NCI-H1105 (cell line): ENCODE measurements at places on chromosomes 4 and X.
A peak's percentile ranks its signal among the peaks of the same experiment; 100 is the strongest.

GRCh38 chrX:35682476-35682875, 115.7 kb upstream of the MAGEB16 start:
- DNase-seq, result no peak

GRCh38 chr4:9898596-9899305, 117.3 kb downstream of the DRD5 start:
- DNase-seq, result no peak

DNA sequence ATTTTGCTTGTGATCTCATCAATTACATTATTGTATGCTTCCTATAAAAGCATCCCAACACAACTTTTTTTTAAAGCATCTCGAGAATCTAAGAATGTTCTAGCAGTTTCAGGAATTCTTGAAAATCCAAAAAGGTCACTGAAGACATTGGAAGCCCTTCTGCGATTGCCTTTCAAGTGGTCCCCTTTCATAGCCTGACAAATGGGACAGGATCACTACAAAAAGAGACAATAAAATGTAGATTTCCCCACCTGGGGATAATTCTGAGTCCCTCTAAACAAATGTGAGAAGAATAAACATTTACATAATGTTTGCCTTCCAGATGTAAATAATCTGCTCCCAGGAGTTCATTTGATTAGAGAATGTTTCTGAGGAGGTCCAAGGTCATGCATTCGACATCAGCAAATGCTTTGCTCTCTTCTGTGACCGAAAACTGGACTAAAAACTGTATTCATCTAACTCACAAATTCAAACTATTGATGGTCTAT, 116.0 kb downstream of the COL25A1 start:
- DNase-seq, result no peak

DNA sequence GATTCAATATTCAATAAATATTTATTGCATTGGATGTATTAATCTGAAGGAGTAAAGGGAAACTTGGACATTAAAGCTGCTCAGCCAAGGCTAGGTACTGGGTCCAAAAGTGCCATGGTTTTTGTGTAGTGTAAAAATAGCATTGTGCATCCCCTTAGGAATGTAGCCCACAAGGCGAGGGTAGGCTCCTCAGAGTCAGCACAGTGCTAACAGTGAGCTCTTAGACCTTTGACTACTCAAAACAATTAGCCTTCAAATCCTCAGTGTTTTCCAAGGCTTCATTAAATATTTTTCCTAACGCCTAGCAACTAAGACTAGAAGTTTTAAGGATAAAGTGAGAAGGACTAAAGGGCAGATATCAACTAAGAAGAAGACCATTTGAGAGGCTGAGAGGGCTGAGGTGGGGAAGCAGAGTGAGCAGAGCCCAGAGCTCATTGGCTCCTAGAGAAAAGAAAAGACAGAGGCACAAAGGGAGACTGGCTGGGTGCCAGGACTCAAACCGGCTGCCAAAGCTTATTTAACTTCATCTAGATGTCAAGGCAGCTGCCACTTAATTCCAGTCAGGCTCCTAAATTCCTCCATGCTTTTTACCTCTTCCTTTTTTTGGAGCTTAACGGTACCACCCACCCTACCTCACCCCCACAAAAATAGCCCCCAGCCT, 17.0 kb downstream of the PRKG2 start:
- DNase-seq, result peak; percentile 44

GRCh38 chr4:77263247-77263646, 106.2 kb downstream of the CCNG2 start:
- no peak for DNase-seq

DNA sequence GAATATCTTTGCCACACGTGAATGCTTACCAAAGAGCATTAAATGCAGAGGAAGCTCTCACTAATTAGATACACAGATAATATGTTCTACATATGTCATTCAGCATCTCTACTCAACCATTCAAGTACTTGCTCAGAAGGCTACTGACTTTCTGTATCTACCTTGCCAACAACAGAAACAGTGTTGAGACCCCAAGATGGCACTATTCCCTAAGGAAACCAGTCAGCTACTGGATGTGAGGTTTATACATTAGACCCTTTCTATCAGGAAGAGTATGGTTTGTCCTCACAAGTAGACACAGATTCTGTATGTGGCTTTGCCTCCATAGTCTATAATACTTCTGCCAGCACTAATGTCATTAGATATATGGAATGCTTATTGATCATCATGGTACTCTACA, 443.9 kb upstream of the INTU start:
- no peak for DNase-seq

GRCh38 chrX:43269201-43269600, 386.9 kb upstream of the MAOA start:
- DNase-seq, result no peak

DNA sequence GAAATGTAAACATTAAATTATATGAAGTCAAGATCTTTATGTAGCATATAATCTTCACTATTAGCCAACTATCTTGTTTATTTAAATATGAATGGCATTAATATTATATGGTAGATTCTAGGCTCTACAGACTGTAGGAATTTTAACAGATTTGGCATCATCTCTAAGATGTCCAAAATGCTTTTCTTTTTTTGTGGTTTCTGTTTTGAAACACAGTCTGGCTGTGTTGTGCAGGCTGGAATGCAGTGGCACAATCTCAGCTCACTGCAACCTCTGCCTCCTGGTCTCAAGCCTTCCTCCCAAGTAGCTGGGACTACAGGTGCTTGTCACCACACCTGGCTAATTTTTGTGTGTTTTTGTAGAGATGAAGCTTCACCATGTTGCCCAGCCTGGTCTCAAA, 76.2 kb downstream of the ELOVL6 start:
- DNase-seq, result no peak

DNA sequence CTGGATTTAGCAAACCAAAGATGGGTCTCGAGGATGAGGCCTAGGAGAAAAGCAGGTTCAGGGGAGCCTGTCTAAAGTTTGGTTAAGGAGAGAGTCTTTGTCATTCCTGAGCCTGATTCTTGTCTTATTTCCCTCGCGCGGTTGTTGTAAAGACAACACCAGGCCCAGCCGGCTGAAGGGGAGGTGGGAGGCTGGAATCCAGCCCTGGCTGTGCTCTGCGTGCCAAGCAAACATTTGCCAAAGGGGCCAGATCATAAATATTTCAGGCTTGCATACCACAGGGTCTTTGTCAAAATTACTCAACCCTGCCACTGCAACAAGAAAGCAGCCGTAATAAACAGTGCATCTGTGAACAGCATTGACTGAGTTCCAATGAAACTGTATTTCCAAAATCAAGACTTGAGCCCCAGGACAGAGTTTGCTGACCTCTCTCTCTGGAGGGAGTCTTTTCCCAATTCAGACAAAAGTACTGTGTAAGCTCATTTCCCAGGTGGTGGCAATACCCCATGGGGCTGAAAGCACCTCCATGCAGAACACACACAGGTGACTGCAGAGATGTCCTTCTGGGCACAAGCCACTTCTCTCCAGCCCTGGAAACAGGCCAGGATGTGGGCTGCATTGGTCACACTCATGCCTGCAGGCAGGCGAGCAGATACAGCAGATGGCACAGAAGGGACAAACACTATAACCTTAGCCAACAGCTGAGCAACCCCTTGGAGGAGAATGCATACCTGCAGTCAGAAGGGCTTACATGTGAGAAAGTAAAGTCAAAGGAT, 320.3 kb downstream of the STK32B start:
- no peak for DNase-seq

- no peak for DNase-seq
Observed at GRCh38 chr4:108820492-108821350, 57.9 kb upstream of the ETNPPL start.

GRCh38 chrX:4930426-4930825, 1217.0 kb upstream of the PRKX start:
- DNase-seq, result no peak

GRCh38 chrX:10697616-10698317, 77.4 kb upstream of the MID1 start:
- no peak for DNase-seq

DNA sequence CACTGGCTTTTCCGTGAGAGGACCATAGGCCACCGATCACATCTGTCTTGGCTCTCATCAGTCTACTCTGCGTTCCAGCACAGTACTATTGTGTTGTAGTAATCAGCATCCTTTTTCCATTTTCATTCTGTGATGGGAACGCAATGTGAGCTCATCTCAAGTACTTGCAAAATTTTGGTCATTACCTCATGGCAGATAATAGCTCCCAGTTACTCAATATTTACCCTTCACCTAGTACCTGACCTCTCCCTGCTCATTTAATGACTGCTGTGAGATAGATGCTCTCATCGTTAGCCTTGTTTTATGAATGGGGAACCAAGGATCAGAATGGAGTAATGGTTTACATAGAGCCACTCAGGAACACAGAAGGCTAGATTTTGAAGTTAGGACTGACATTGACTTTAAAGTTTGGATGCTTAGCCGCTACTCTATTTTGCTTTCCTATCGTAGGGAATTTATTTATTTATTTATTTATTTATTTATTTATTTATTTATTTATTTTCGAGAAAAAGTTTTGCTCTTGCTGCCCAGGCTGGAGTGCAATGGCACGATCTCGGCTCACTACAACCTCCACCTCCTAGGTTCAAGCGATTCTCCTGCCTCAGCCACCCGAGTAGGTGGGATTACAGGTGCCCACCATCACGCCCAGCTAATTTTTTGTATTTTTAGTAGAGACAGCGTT, 6.5 kb upstream of the GPR101 start:
- no peak for DNase-seq

DNA sequence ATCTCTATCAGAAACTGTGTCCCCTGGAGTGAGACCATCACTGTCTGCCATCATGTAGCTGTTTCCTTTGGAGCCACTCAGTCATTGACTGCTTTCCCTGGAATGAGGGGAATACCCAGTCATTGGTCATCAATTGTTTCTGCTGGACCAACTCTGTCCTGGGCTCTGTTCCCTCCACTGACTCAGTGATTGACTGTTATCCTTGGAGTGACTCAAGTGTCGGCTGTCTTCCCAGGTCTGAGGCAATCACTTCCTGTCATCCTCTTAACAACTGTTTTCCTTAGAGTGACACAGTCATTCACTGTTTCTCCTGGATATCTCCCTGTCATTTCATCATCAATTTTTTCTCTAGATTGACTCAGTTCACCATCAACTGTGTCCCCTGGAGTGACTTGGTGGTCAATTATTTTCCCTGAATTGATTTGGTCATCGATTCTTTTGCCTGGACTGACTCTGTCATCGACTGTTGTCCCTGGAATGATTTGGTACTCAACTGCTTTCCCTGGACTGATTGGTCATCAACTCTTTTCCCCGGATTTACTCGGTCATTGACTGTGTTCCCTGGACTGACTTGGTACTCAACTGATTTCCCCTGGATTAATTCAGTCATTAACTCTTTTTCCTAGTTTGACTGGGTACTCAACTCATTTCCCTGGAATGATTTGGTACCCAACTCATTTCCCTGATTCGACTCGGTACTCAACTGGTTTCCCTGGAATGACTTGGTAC, 327.9 kb upstream of the VCX start:
- no peak for DNase-seq

GRCh38 chr4:4394644-4395043, 7.7 kb downstream of the NSG1 start:
- DNase-seq, result no peak

DNA sequence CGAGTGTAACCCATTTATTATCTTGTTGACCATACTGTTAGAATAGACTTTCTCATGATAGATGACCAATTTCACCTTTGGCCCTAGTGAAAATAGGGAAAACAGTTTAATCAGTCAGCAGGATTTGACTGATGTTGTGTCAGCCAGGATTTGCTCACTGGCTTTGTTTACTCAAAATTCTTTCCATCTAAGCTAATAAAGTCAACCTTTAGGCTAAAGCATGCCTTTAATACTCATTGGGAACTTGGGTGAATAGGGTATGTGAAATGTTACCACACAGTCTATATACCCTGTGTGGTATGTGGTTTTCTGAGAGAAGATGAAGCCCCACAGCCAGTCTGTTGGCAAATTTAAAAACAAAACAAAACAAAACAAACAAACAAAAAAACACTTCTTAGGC, 18.7 kb upstream of the SPANXB1 start:
- DNase-seq, result no peak

- DNase-seq, result no peak
Observed at GRCh38 chr4:101695176-101695575, 95.4 kb upstream of the BANK1 start.

DNA sequence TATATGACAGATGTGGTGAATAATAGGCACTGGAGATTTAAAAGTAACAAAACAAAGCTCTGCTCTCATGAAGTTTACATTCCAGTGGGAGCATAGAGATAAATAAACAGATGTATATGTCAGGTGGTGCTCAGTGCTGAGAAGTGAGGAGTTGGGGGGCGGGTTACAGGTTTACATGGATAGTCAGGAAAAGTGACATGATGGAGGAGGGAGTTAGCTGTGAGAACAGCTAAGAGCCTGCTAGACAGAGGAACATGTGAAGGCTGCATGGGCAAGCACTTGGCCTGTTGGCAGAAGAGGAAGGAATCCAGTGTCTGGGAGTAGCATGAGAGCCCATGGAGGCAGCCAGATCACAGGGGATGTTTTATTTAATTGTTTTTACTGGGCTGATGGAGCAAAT, 10.2 kb upstream of the TMEM156 start:
- no peak for DNase-seq

GRCh38 chrX:43631841-43632240, 24.3 kb upstream of the MAOA start:
- DNase-seq, result no peak

DNA sequence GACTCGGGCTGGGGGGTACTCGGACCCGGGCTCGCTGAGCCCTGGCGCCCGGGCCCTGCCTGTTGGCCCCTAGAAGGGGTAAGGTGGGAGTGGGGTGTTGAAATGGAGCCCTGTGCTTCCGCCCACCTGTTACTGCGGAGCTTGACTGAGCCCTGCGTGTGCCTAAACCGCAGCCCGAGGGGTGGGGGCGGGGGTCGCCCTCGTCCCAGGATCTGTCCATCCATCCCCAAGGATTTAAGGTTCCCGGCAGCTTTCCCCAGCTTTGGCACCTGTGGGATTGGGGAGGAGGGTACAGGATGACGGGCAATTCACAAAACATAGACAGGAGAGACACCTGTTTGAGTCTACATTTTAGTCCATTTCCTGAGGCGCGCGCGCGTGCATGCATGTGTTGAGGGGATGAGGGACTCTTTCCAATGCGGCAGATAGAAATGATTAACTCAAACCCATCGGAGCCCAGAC, 779 bp downstream of the GABRQ start:
- DNase-seq, result peak; percentile 22

DNA sequence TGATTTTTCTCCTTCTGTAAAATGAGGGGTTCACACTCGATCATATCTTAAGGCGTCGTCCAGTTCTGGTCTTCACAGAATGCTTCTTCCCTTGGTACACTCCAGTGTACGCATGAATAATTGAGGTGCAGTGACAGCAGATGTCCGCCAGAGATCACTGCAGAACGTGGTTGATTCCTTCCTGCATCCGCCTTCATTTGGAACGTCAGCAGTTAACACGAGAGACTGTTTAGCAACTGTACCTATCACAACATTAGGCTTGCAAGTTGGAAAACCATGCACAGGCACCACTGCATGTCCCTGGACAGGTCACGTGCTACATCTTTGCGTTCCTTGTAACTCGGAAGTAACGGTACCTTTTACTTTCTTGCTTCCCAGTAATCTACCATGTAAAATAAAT, 66.0 kb upstream of the GEMIN8 start:
- no peak for DNase-seq

GRCh38 chr4:44257461-44257860, 191.1 kb downstream of the KCTD8 start:
- DNase-seq, result no peak
